GOT3 (cell line): ENCODE measurements at places on chromosomes 3 and 15.

- DNase-seq = peak; percentile 35
Measured at GRCh38 chr3:62665627-62666437, 209.4 kb downstream of the CADPS start.

DNA sequence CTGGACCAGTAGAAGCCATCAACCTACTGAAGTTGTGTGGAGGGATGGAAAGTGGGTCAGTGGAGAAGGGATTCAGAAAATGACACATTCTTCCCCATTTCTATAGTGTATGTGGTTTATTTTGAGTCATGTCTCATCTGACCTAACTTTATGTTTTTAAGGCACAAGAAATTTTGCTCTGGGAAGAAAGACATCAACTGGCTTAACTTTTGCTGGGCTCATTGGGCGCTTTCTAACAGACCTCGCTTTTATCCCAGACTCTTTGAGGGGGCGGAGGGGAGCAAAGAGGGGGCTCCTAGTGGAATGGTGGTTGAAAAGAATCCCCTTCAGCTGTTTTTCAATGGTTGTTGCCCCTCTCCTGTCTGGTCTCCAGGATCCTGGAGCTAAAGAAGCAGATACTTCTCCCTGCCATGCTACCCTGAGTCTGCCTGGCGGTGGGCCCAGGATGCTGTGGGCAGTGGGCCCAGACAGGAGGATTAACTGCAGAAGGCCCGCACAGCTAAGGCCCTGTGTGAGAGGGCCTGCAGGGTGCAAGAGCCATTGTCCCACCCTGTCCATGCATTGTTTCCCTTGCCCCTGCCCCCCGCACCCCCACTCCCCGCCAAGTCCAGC, 14.5 kb downstream of the CSRNP1 start:
- no peak for DNase-seq

- DNase-seq = no peak
Measured at GRCh38 chr3:98333989-98334606, 19.6 kb upstream of the OR5K4 start.

DNA sequence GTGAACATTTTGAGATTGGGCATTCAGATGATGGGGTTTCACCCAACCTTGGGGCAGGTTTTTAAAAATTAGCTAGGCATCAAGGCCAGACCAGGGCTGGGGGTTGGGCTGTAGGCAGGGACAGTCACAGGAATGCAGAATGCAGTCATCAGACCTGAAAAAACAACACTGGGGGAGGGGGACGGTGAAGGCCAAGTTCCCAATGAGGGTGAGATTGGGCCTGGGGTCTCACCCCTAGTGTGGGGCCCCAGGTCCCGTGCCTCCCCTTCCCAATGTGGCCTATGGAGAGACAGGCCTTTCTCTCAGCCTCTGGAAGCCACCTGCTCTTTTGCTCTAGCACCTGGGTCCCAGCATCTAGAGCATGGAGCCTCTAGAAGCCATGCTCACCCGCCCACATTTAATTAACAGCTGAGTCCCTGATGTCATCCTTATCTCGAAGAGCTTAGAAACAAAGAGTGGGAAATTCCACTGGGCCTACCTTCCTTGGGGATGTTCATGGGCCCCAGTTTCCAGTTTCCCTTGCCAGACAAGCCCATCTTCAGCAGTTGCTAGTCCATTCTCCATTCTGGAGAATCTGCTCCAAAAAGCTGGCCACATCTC, 6.1 kb downstream of the RHO start:
- DNase-seq = no peak

- no peak for DNase-seq
Measured at GRCh38 chr3:31968927-31969418, 12.1 kb downstream of the OSBPL10 start.

GRCh38 chr15:41263891-41264351, 32.9 kb downstream of the CHP1 start:
- no peak for DNase-seq

DNA sequence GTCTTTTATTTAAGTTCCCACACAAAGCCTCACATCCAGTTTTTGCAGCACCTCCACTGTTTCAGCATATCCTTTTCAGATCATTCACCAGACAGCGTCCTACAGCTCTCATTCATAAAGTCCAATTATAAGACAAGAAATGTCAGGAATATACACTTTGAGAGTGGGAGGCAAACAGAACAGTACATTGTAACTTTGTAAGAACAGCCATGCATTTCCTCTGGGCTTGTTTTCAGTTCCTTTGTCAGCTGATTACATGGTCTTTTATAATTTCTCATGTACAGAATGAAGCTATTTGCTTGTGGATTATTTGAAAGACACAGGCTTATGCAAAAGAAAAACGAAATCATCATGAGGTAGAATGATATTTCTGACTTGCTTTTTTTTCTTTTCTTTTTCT, 85.7 kb downstream of the SOX2 start:
- DNase-seq = no peak

DNA sequence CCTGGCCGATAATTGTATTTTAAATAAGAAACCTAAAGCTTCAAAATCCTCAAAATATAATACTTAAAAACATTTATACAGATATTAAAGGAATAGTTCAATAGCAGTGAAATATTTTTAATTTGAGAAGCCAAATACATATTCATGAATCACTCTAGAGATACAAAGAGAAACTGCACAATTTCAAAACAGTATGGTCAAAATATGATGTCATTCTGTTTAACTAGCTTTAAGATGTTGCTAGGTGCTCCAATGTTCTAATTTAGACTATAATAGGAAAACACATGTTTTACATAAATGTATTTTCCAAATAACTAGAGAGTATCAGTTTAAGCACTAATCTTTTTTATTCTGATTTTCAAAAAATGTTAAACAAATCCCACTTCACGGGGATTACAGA, 10.3 kb upstream of the NRROS start:
- DNase-seq = no peak

DNA sequence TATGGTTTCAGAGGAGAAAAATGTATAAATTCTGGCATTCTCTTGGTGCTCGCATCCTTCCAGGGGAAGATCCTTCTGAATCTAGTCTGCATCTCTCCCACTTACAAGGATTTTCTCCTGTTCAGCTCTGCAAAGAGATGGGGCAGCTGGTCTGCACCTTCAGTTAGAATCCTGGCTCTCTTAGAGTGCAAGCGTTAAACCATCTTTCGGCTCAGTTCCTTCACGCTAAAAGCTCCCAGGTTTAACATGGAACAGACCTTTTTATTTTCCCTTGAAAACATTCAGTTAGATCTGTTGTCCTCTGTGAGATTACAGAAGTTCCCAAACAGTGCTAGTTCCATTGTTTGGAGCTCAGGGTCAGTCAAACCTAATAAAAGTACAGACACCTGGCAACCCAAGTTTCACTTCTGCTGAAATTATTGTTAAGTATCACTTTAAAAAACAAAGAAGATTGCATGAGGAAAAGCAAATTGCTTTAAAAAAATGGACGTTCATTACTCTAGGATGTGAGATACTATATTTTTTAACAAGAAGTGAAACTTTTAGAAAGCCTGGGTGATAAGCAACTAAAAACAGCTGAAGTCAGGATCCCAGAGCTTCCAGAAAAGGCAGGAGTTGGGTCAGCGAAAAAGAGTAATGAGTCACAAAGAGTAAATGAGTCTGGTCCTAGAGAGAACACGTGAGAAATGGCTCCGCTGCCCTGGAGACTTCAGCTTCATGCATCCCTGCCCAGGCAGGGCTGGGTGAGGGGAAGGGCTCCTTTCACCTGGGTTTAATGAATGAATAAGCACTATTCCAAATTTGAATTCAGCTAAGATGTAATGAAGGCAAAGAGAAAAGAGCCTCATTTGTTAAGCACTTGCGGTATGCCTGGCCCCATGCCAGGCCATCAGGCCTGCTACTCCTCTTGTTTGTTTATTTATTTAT, 63.3 kb downstream of the ABTB1 start:
- no peak for DNase-seq

DNA sequence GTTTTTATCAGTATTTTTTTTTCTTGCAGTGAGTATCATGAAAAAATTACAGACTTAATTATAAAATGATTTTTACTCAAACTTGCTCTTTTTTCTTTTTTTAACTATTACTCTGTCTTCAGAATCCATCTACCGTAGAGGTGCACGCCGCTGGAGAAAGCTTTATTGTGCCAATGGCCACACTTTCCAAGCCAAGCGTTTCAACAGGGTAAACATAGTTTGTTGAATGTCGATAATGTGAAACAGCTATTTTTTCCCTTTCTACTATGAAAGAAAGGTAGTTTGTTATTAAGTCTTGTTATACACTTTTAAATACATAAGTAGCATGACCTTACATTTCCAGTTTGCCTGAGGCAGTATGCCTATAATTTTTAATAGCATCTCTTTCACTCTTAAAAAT, 45.6 kb downstream of the PRKCI start:
- DNase-seq = no peak

DNA sequence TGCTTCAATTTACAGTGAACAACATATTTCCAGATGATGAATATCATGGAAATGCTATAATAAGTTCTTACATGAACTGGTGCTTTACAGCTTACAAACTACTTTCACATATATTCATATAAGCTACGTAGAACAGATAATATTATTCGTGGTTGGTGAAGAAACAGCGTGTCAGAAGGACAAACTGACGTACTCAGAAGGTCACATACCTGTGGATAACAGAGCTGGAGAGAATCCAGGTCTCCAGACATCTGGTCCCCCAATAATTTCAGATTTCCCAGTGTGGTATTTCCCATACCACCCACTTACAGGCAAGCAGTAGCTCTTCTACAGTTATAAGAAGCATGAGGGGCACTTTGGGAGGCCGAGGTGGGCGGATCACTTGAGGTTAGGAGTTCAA, 156.6 kb downstream of the PLD1 start:
- no peak for DNase-seq

GRCh38 chr3:121883507-121883906, 10.7 kb upstream of the SLC15A2 start:
- DNase-seq = no peak

- no peak for DNase-seq
Measured at GRCh38 chr3:52090933-52091468, 34.6 kb upstream of the DUSP7 start.

GRCh38 chr15:62545467-62546227, 380.6 kb upstream of the C2CD4B start:
- DNase-seq = no peak

DNA sequence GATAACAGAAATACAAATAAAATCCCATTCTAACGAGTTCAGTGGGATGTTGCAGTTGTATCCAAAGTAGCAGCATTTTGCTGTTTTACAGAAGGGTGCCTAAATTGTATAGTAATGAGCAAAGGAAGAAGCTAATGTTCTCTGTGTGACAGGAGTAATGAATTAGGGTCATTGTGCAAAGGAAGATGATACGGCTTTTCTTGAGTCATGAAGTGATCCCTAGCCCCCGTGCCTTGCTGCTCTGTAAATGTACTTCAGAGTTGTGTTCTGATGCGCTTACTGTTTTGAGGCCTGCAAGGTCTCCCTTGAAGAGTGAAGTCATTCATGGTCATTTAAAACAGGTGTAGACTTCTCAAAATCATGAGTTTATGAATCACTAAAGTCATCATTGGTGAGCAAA, 37.9 kb downstream of the ATP1B3 start:
- no peak for DNase-seq

- DNase-seq = no peak
Measured at GRCh38 chr3:112767177-112767576, 79.5 kb downstream of the CD200R1L start.

- no peak for DNase-seq
Measured at GRCh38 chr15:46442901-46443590, 808.2 kb downstream of the SQOR start.

DNA sequence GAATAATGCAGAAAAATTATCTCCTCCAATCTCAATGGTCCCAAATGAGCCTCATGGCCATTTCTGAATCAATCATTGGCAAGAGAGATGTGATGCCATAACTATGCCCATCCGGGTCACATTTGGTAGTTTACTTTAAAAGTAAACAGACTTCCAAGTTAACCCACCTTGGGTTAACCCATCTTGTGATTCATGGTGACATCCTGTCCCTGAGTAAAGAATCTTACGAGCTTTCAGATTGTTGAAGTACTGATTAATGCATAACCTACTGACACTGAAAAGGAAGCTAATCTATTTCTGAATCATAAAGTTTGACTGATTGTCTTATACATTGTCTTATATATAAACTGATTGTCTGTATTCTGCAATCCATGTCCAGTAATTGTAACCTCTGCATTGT, 467.2 kb upstream of the AGTR1 start:
- no peak for DNase-seq

- no peak for DNase-seq
Measured at GRCh38 chr15:60679256-60679655, 200.3 kb upstream of the ICE2 start.

GRCh38 chr3:77377717-77378116, 337.8 kb downstream of the ROBO2 start:
- DNase-seq = no peak

- DNase-seq = peak; percentile 9
Measured at GRCh38 chr15:90681480-90681879, 35.7 kb upstream of the BLM start.

DNA sequence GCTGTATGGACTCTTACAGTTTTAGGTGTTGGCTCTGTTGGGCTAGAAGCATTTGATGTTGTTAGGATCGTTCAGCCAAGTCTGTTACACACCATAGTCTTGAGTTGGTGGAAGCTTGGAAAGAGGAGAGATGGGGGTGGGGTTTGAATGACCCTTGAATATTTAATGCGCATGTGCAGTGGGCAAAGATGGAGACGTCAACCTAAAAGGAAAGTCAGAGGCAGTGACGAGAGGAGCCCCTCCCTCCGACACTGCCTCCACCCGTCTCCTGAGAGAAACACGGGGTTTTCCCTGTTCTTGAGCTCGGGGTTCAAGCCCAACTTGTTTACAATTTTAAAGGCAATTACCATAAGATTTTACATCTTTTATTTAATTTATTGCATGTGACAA, 311.4 kb downstream of the SHQ1 start:
- DNase-seq = no peak

GRCh38 chr3:80050826-80051601, 283.2 kb upstream of the ROBO1 start:
- DNase-seq = no peak

DNA sequence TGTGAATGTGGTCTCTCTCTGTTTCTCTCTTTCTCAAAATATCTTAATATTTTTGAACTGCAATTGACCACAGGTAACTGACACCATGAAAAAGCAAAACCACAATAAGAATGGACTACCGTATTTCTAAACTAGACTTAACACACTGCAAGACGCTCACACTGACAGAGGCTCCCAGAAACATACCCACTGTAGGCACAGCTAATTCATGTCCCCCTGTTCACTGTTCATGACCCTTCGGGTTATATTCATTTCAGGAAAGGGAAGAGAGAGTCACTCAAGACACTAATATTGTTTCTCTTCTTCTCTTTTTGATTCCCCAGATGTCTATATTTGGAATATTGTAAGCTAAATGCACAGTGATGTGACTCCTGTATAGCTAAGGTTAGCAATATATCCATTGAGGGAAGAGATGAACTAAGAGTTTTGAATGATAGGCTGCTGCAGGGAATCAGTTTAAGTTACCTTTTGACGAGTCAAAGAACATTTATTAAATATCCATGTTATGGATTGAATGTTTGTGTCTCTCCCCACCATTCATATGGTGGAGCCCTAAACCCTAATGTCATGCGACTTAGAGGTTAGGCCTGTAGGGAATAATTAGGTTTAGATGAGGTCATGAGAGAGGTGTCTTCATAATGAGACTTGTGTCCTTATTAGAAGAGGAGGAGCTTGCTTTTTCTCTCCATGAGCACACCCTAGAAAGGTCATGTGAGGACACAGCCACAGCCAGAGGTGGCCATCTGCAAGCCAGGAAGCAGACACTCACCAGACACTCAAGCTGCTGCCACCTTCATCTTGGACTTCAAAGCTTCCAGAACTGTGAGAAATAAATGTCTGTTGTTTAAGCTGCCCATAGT, 216.6 kb upstream of the GRM7 start:
- DNase-seq = no peak
